ENCODE measurements at places on chromosomes 11 and 22.

GRCh38 chr11:84193706-84194105 is 907.5 kb upstream of the CCDC90B start:
- DNase-seq = no peak

DNA sequence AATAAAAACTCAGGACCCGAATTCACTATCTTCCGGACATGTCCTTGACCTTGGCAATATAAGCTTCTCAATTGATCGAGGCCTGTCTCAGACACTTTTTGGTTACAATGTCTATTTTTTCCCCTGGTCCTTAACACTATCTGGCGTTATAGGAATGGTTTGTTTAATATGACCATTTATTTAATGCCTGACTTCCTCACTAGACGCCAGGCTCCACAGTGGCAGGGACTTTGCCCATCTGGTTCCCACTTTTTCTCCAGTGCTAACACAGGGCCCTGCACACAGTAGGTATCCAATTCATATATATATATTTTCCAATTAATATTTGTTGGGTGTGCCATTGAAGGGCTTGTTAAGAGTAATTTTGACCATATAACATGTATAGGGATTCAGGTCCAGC is 7.9 kb upstream of the CBX6 start:
- DNase-seq = no peak

GRCh38 chr11:69529001-69529400 is 47.5 kb downstream of the LINC01488 start:
- DNase-seq = no peak

DNA sequence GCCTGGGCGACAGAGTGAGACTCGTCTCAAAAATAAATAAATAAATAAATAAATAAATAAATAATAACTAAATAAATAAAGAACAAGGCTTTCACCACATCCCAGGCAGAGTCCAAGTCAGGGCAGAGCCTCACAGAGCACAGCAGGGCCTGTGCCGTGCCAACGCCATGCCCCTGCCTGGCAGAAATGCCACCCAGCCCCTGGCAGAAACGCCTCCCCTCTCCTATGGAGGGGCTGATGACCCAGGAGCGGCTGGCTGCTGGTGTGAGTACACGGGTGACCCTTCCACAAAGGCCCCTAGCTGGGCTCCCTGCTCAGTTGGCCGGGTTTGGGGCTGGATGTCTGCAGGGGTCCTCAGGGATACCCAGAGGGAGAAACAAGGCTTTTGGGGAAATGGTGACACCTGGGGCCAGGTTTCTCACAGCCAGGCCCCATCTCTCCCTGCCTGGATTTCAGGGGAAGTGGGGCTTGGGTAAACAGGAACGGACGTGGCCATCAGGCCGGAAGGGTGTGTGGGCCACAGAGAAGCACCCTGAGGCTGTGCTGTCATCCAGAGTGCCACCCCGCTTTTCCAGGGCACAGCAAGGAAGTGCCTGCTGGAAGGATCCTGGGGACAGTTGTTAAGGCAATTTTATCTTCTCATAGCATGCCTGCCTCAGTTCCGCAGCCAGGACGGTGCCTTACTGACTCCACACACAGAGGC is 5.1 kb downstream of the BID start:
- no peak for DNase-seq

DNA sequence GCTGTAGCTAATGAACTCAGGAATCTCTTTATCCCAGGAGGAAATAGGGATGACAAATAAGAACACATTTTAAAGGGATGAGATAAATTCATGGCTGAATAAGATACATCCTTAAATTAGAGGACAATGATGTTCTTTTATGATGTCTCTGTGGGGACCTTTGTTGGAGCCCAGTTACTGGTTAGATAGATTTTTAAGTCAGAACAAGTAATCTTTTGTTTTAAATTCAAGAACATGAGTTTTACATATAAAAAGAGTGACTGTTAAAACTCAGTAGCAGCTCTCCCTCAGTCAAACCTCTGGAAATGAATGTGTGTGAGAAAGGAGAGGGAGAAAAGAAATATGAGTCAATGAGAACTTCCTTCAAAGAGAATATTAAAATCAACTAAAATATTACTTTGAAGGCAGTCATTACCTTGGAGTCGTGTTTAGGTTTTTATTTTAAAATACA is 241.6 kb downstream of the SWAP70 start:
- DNase-seq = peak; percentile 69

DNA sequence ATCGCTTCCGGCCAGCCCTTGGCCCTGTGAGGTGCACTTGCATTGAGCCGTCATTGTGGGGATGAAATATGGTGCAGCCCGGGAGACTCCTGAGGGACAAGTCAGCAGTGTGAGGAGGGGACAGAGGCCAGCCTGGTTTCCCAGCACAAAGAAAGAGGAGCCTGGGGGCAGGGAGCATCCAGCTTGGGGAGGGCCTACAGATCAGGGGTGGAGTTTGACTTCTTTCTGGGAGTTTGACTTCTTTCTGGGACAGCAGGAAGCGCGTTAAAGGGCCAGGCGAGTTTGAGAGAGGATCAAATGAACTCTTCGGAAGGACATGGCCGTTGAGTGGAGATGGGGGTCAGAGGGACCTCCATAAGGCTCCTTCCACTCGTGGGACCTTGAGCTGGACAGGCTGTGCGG is 91.9 kb downstream of the LRRC32 start:
- DNase-seq = peak; percentile 83

DNA sequence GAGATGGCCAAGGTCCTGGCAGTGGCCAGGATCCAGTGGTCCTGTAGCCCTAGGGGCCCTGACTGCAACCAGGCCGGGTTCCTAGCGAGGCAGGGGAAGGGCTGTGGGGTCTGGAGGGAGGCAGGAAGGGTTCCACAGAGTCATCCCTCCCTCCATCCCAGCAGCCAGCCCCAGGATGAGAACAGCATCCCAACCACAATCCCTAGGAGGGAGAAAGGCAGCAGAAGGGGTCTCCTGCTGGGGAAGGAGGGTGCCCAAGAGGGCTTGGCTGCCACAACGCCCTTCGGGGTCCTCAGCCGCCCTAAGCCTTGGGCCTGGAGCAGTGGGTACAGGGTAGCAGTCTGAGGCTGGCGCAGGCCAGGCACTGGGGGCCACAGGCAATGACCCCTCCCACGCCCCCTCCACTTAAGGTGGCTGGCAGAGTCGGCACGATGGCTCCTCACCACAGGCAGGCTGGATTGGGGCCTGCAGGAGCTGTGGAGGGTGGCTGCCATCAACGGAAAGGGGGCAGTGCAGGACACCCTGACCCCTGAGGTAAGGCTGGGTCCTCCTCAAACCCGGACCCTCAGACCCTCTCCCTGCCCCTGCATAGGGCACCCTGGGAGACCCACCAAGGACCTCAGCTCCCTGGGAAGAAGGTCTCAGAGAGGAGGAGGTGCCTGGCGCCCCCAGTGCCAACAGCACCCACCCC is 7.2 kb downstream of the SLC22A12 start:
- no peak for DNase-seq

DNA sequence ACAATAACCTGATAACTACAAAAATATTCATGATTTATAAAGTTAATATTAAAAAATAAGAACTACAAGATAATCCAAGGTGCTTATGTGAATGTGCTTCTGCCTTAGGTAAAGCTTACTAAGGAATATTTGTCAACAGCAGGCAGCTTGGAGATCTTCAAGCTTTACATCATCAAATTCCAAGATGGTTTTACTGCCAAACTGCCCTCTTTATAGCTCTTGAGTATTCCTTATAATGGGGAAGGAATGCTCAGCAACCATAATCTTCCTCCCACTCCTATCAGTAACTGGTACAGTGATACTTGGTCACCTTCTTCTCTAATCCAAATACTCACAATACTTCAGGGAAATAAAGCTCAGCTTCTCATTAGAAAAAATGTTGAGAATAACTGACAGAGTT is 30.1 kb downstream of the SBF2 start:
- DNase-seq = peak; percentile 67

DNA sequence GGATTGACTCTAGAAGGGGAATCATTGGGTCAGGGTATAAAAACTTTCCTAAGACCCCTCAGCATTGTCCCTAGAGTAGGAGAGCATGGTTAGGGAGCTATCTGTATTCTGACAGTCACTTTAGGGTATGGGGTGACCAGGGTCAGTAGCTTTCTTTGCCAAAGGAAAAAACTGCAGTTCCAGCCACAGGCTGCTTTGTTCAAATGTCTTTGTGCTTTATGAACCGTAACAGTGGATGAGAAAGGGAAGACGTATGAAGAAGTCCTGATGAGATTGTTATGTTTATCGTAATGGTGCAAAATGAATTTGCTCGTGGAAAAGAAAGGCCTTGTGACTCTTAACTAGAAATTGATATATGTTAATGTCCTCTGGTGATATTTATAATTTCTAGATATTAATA is 30.0 kb downstream of the CYB5R2 start:
- DNase-seq = no peak

DNA sequence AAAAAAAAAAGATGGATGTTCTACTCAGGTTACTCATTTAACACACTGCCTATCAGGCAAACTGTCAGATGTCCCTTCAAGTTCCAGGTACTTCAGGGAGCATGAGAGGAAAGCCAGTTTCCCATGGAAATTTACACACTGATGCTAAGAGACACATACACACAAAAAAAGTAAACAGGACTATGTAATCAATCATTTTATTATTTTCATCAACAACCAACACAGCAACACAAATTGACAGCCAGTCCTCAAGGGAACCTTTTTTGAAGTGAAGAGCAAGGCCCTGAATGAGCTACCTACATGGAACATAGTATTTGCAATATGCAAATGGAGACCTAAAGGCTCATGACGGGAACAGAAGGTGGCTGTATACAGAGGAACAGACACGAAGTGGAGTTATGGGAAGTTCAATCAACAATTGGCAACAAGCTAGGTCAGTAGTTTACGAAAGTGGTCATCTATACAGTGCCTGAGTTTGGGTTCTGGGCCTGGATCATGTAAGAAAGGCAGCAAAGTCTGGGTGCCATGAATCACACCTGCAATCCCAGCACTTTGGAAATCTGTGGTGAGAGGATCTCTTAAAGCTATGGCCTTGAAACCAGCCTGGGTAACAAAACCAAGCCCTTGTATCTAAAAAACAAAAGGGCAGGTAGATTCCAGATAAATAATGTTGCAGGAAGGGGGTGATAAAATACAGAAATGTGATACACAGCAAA is 12.6 kb upstream of the WDR74 start:
- no peak for DNase-seq

GRCh38 chr22:37100589-37101127 is 8.9 kb downstream of the TMPRSS6 start:
- no peak for DNase-seq

- DNase-seq = no peak
Measured at GRCh38 chr11:93474123-93474522, 69.1 kb downstream of the SMCO4 start.

GRCh38 chr22:31144223-31144622 is 3.9 kb upstream of the PLA2G3 start:
- peak; percentile 32 for DNase-seq

DNA sequence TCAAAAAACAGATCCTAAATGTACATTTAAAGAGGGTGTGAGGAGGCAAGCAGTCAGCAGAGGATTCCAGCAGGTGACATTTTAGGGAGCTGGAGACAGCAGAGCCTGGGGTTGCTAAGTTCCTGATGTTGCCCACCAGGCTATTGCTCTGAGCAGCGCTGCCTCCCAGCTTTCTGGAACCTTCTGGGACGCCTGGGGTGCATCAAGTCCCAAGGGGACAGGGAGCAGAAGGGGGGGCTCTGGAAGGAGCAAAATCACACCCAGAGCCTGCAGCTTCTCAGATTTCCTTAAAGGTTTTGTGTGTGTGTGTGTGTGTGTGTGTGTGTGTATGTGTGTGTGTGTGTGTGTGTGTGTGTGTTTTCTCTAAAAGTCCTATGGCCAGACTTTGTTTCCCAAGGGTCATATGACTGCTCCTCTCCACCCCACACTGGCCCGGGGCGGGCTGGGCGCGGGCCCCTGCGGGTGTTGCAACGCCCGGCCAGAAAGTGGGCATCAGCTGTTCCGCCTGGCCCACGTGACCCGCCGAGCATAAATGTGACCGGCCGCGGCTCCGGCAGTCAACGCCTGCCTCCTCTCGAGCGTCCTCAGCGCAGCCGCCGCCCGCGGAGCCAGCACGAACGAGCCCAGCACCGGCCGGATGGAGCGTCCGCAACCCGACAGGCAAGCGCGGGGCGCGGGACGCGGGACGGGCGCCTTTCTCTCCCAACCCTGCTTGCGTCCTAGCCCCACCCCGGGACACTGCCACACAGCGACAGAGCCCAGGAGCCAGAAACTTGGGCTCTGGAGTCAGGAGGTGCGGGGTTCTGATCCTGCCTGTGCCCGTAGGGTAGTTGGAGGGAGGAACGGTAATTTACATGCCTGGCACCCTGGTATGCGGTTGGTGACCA is at the start of gene HMOX1:
TSS of gene HMOX1 (plus strand) at position 560 of the 887 bp plus-strand sequence. CDS start at position 638, 78 bp downstream.
- peak; percentile 88 for DNase-seq

DNA sequence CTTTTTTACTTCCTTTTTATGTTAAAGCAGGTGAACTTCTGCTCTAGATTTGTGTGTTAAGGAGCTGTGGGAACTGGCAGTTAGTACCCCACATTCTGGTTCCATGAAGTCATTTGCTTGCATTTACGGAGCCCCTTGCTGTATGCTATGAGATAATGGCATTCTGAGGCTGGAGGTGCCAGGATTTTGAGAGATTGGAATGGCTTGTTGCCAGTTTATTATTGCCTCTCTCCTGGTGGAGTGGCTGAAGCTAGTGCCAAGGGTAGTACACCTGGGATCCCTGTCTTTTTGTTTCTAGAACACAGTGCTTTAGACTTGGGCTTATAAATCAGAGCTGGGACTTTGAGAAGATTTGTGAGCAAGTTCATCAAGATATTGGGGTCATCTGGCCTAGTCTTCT is 73.8 kb downstream of the STIM1 start:
- no peak for DNase-seq

- no peak for DNase-seq
Measured at GRCh38 chr11:65859812-65860277, 388 bp upstream of the MUS81 start.

GRCh38 chr11:57901278-57901677 is 122.4 kb upstream of the OR9Q1 start:
- no peak for DNase-seq

GRCh38 chr22:21710156-21710555 is 25.4 kb downstream of the YPEL1 start:
- DNase-seq = no peak

DNA sequence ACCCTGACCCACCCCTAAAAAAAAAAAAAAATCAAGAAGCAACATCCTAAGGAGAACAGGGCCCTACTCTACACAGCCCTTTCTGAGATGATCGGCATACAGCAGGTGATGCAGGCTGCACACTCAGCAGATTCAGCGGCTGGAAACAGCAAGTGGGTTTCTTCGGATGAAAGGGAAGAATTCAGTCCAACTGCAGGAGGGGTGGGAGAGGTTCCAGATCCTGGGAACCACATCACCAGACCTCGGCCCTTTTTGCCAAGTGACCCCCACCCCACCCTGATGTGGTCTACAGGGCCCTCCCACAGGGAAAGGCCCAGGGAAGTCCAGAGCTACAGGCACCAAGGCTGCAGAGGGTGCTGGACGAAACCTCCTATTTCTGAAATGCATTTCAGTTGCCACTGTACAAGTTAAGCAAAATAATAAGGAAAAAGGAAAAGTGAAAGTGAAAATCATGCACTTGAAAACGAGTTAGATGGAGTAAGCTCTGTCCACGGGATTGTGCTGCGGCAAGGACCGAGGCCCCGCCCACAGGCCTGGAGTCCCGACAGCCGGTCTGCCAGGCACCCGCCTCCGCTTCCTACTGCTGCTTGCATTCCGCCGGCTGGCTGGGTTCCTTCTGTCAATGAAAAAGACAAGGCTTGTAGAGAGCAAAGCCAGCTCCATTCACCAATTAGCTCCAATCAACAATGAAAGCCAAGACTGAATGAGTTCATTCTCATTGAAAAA is 16.0 kb upstream of the PHLDA2 start:
- peak; percentile 79 for DNase-seq

- DNase-seq = no peak
Measured at GRCh38 chr22:28771195-28771791, 1.2 kb upstream of the CCDC117 start.

GRCh38 chr22:38088629-38089473 is 4.9 kb upstream of the SLC16A8 start:
- DNase-seq = no peak

All from fibroblast of skin of back (primary cell).